ENCODE measurements at places on chromosomes 1 and 21. TPM values are rescaled to one million over a fixed set of nuclear protein-coding genes. Genes with fewer than 3 reads are reported as not detected.

DEPDC1 gene
- 0.19 TPM for total RNA-seq

VSIG8 gene
- total RNA-seq, result not detected

OR2G6 gene
- total RNA-seq, result not detected

OR1C1 gene
- total RNA-seq, result not detected

CYP2J2 gene
- total RNA-seq, result 2.9 TPM

PNRC2 gene
- total RNA-seq, result 143 TPM

FAM3B gene
- 0.72 TPM for total RNA-seq

CELA3B gene
- 2.0 TPM for total RNA-seq

SLC44A5 gene
- 0.36 TPM for total RNA-seq
